Stimulated activated CD4-positive, alpha-beta T cell treated with anti-CD3 and anti-CD28 coated beads, Interleukin-12 subunit alpha, Interleukin-12 subunit beta, amount 100 ng/mL, for 48 hours (primary cell): ENCODE measurements at places on chromosomes 6 and 20.

DNA sequence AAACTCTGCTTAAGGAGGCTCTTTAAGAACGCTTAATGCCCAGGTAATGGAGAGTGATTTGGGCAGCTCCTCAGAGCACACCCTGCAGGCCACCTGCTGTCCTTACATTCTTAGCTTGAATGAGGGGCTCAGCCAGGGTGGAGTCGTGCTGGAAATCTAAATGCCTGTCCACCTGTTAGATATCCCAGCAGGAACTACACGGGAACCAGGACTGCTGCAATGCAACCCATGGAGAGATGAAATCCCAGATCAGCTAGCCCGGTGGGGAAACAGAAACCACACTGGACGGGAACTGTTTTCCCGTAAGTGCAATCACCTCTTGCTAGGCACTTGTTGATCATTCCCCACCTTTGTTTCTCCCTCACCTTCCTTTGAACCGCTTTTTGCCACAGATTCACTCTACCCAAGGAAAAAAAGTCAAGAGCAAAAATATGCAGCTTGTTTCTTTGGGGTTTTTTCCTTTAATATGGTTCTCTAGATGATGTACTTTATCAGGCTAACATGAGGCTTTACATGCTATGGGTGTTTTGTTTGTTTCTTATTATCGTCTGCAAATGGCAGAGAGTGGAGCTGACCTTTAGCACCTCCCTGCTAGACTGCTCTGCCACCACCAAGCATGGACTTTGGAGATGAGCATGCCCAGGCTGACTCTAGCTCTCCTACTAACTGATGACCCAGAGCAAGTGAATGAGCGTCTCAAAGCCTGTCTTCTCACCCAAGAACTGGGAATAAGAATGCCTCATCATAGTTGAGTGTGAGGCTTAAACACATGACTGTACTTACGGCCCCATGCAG, 125.9 kb upstream of the TNFAIP3 start:
- no peak for DNase-seq

- DNase-seq, result no peak
Observed at GRCh38 chr6:81145506-81145905, 607.0 kb downstream of the TENT5A start.

DNA sequence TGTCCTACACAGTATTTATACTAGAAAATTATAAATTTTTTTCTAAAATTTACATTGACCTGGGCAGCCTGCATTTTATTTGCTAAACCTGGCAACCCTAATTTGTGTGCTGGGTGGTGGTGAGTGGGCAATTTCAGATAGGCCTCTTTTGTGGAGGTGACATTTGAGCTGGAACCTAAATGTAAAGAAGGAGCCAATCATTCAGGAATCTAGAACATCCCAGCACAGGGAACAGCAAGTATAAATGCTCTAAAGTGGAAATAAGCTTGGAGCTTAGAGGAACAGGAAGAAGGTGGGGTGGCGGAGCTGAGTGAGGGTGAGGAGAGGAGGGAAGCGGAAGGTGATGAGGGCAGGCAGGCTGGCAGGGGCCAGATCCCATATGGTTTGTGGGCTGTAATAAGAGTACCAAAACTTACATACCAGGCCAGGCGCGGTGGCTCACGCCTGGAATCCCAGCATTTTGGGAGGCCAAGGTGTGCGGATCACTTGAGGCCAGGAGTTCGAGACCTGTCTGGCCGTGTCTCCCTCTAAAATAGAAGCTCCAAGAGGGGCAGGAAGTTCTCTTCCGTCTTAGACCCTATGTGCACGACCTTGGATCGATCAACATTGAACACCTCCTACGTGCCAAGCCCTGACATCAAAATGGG, 549 bp upstream of the CSE1L start:
- no peak for DNase-seq

GRCh38 chr20:59207742-59208357, 44.2 kb downstream of the ZNF831 start:
- DNase-seq, result peak; percentile 58

DNA sequence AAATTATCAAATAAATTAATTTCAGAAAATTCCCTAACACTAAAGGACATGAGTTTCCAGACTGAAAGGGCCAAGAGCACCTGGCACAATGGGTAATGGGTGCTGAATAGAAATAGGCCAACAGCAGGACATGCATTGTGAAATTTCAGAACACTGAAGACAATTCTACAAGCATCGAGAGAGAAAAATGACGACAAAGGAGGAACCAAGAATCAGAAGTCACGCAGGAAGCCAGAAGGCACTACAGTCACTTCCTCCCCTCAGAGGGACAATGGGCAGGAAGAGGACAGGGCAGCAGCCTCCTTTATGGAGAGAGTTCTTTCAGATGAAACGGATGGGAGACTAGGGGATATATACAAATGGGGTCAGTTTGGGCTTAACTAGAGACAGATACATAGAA, 29.6 kb downstream of the PCNA start:
- DNase-seq, result no peak

GRCh38 chr6:107435798-107436197, 23.6 kb downstream of the PDSS2 start:
- no peak for DNase-seq

GRCh38 chr6:136609873-136610706, 59.9 kb upstream of the MAP7 start:
- no peak for DNase-seq

DNA sequence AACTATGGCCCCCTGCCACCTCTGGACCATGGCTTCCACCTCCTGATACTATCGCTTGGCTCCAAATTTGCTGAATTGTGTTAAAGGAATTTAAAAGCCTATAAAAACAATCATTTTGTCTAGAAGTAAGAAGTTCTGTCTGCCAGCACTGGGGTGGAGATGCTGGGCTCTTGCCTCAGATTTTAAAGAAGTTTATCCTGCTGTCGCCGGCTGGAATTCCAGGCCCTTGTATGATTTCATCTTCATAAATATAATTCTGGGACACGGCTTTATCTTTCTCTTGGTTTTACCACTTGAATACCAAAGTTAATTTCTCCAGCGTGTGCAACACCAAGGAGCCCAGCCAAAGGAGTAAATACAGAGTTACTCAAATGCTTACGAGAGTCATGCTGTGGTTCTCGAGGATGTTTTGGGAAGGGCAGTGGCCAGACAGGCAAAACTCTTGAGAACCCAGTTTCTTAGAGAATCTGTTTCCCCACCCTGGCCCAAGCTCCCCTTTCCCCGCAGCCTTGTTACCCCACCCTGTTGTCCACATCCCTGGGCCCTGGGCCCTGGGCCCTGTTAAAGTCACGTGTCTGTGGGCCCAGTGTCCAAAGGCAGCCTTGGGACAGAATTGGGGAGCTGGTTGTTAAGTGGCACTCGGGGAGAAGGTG, 31.9 kb downstream of the C6orf89 start:
- DNase-seq, result no peak

GRCh38 chr6:81085431-81085790, 667.1 kb downstream of the TENT5A start:
- no peak for DNase-seq

- no peak for DNase-seq
Observed at GRCh38 chr20:12225898-12226297, 308.2 kb downstream of the BTBD3 start.

DNA sequence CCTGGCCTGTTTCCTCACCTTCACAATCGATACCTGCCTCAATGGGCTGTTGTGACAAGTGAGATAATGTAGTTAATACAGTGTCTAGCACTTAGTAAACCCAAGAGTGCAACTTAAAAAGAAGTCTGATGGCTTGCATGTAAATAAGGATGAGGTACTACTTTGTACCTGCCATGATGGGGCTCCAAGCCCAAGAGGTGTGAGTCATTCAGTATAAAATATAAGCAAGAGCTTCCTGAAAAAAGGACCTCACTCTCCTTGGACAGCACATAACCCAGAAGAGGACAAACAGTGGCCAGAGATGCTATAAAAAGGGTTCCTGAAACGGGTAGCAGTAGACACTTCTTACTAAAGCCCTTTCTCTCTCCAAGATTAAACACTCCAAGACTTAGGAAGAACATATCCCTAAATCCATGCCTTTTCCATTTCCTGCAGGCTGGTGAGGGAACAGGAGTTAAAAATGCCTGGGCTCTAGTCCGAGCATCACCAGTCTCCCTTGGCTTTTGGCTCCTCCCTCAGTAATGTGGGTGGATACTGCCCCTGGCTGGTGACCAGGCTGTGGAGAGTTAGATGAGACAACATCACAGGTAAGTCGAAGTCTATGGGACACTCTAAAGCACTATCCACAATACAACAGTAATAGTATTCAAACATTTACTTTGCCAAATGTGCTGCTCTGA, 4.3 kb downstream of the UBE2V1 start:
- no peak for DNase-seq

DNA sequence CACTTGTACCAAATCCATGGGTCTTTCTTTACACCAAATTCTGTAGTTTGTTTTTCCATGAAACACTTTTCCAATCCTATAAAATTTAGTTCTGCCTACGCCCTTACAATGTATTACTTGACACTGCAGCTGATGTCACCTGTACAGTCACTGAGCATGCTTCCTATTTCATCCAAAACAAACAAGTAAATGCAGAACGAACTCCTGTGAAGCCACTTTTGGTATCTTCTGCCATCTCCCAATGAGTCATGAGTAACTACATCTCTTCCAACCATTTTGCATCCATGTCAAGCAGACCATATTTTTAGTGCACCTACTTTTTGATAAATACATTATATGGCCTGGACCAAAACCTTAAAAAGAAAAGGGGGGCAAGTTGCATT, 42.4 kb downstream of the HDDC2 start:
- DNase-seq, result no peak

DNA sequence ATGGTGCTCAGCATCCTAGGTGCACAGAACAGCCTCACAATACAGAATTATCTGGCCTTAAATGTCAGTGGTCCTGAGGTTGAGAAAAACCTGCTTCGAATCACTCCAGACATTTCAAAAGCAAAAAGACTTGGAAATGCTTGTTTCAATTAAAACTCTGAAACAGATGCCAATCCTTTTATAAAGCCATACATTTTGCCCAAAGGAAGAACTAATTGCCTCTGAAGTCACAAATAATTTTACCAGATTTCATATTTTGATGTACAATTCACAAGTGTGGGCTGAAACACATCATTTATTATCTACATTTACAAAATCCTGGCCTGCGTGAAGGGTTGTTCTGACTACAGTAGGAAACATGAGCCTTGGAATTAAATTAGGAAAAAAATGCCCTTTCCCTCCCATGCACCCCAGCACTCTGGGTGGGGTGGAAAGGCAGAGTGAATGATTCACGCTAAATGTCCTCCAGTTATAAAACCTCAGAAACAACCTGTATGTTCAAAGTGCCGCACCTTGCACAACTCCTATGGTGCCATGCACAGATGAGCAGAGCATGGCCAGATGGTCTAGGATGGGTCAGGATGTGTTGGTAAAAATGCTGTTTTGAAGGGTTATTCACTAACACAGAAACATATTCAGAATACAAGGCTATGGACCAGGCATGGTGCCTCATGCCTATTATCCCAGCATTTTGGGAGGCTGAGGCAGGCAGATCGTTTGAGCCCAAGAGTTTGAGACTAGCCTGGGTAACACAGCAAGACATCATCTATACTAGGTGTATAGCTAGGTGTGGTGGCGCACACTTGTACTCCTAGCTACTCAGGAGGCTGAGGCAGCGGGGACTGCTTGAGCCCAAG, 87.0 kb downstream of the ZMYND8 start:
- DNase-seq, result no peak

DNA sequence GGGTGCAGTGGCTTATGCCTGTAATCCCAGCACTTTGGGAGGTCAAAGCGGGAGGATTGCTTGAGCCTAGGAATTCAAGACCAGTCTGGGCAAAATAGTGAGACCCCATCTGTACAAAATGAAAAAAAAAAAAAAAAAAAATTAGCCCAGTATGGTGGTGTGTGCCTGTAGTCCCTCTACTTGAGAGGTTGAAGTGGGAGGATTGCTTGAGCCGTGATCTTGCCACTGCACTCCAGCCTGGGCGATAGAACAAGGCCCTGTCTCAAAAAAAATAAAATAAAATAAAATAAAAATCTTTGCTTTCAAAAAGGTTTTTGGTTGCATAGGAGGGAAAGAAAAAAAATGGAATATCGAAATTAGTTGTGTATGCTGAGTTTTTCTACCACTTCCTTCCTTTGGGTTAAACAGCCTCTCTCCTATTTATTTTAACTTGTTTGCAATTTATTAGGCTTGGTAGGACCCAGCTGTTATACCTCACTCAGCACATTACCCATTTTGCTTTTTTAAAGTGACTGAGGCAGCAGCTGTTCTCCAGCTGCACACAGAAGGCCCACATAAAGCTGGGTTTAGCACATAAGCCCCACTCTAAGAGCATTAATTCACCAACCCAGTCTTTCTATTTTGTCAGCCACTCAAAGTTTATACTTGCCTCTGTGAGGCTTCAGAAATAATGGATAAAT, 152.3 kb downstream of the ZFAND3 start:
- DNase-seq, result no peak
